Activated naive CD8-positive, alpha-beta T cell treated with anti-CD3 and anti-CD28 coated beads, Interleukin-2, amount 10 ng/mL, durations not matched to agents 7 days and 5 days (primary cell): ENCODE measurements at places on chromosomes 1 and 21.

DNA sequence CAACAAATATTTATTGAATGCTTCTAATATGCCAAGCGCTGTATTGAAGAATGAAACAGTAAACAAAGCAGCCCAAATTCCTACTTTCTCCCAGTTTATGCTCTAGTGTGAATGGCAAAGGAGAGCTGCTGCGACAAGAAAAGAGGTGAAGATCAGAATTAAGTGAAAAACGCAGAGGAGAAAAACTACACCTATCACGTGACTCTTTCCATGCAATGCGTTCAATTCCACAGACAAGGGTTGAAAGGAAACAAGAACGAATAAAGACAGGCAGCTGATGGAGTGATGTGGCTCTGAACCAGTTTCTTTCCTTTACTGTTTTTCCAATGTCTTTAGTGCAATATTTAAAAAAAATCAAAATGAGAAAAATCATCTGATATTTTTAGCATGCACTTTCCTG lies 23.6 kb downstream of the MT1HL1 start:
- DNase-seq: no peak

- DNase-seq: no peak
Observed at GRCh38 chr1:150971583-150972416, 2.8 kb downstream of the CERS2 start.

DNA sequence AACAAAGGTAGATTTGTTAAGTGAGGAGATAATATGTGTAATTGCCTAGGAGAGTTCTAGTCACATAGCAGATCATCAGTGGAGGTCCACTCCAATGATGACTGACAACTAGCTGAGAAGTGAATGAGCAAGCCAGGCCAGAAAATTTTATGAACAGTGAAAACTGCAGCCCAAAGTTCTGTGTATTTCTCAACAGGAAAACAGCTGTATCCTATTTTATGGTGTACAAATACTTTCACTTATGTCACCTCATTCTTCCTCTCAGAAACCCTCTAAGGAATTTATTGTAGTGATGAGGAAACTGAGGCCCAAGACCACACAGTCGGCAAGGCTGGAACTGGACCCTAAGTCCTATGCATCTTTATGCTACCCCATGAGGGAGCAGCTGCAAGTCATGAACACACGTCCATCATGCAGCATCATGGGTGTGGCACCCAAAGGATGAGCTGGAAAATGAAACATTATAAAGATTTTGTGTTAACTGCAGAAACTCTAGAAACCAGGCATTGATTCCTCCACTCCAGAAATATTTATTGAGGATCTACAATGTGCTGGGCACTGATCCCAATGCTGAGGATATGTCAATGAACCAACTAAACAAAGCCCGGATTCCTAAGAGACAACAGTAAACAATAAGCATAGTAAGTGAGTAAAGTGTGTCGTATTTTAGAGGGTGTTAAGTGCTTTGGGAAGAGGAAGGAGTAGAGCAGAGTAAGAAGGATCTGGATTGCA lies 99.5 kb upstream of the DUSP10 start:
- no peak for DNase-seq

- DNase-seq: peak; percentile 23
Observed at GRCh38 chr1:202616355-202616915, 93.8 kb downstream of the SYT2 start.

DNA sequence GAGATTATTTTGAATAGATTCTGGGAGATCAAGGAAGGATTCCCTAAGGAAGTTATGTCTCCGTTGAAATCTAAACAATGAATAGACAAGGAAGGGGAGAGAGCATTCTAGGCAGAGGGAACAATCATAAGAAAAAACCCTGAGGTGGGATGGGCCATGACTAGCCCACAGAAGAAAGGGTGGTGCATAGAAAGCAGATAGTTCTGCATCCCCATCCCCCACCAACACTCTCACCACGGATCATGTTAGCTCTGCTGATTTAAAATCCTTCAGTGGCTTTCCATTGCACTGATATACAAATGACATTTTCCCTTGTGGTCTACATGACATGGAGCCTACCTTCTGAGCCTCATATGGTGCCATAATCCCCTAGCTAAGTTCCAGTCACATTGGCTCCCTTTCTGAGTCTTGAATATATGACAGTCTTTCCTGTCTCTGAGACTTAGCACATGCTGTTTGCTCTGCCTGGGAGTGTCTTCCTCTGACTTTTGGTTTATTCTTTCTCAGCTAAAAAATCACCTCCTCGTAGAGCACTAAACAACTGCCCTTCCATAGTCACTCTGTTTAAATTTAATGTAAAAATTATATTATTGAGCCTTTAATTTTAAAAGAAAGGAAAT lies 15.2 kb downstream of the SCMH1 start:
- DNase-seq: no peak

DNA sequence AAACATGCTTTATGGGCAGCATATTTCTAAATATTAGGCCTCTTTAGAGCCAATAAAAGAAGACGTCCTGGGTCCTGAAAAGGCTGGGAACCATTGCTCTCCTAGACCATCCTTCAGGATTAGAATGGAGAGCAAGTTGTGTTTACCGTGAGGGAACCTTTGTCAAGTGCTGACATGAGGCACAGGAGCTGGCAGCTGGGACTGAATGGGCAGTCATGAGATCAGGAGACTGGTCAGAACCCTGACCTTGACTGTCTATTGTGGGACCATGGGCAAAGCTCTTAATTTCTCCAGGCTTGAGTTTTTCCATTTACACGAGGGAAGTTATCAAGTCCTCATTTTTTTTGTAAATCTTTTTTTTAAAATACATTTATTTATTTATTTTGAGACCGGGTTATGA lies 5.2 kb downstream of the PFKFB2 start:
- no peak for DNase-seq

GRCh38 chr1:197222780-197223179 lies 45.3 kb upstream of the CRB1 start:
- no peak for DNase-seq

DNA sequence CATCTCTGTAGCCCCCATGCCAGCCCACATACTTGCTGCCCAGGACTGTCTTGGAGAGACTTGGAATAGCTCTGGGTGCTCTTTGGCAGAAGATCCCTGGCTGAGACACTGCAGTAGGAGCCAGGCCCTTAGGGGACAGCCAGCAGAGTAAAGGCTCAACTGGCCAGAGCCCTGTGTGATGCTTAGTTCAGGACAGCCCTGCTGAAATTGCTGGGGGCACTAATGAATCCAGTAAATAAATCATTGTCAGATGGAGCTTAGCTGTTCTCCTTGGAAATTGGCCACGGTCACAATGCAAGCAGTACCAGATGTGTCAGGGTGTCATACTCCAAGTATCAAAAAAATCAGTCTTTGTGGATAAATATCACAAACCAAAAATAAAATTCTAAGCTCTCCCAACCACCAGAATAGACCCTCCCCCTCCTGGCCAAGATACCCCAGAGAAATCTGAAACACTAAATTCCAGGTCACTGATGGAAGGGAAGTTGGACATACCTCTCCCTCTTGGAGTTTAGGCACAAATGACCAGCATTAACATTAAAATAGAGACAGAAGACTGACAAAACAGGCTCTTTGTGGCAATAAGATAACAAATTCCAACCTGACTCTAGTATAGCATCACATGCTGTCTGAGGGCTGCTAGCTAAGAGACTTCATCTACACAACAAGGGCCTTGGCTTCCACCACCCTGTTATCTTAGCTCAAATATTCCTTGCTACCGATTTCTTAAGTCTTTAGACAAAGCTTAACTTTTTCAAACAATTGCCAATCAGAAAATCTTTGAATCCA lies 83.2 kb upstream of the DNAH14 start:
- no peak for DNase-seq

- DNase-seq: no peak
Observed at GRCh38 chr1:4802024-4802423, 147.6 kb downstream of the AJAP1 start.

DNA sequence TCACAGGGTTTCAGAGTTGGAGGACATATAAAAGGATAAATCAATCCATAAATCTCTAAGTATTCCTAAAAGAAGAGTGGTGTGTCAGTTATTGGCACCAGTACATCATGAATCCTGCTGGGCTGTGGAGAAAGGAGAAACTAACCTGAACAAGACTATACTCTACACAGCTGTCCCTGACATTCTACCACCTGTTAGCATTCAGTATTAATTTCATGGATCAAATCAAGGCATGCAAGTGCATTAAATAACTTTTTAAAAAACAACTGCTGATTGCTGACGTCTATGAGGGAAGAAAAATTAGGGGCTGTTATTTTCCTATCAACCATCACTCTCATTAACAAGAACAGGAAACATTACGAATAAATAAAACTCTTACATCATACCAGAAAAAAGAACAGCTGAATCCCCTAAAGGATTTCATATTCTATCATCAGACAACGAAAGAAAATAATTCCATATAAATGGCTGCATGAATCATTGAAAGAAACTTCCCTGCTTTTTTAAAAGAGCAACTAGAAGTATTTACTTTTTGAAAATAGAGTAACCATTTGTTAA lies 121.7 kb downstream of the ATF6 start:
- DNase-seq: no peak

DNA sequence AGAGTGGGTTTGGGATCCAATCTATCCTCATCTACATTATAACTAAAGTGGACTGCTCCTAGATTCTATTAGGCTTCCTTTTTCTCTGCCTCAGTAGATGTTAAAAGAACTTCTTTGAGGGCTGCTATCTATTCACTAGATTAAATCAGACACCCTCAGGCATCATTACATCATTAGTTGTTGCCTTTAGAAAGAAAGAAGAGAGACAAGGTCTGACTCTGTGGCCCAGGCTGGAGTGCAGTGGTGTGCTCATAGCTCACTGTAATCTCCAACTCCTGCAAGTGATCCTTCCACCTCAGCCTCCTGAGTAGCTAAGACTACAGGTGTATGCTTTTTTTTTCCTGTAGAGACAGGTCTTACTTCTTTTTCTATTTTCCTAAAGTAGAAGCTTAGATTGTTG lies 71.1 kb upstream of the EXO1 start:
- DNase-seq: no peak

DNA sequence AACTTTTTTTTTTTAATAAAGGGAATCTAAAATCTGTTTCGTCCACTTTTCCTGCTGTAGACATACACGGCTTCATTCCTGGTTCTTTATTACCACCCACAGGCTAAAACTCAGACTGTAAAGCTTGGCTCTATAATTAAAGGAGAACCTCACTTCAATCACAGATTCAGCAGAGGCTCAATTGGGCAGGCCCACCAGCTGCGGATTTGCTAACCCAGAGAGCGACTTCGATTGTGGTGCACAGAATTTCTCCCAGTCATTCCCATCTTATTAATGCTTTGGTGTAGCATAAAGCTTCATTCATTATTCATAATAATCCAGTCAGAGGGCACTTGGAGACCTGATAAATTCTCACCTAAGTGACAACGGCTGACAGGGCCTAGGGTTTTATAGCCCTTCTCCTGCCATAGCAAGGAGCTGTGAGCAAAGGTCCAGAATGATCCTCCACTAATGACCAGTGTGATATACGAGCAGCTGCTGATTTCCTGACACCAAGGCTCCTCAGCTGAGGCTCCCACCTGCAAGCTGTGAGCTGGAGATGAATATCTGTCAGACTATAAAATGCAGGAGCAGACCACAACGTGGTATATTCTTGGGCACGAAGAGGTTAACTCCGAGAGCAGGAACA lies 149.0 kb downstream of the ATP6V1G3 start:
- DNase-seq: no peak

- DNase-seq: no peak
Observed at GRCh38 chr1:32525053-32525452, 14.2 kb upstream of the ZBTB8A start.

DNA sequence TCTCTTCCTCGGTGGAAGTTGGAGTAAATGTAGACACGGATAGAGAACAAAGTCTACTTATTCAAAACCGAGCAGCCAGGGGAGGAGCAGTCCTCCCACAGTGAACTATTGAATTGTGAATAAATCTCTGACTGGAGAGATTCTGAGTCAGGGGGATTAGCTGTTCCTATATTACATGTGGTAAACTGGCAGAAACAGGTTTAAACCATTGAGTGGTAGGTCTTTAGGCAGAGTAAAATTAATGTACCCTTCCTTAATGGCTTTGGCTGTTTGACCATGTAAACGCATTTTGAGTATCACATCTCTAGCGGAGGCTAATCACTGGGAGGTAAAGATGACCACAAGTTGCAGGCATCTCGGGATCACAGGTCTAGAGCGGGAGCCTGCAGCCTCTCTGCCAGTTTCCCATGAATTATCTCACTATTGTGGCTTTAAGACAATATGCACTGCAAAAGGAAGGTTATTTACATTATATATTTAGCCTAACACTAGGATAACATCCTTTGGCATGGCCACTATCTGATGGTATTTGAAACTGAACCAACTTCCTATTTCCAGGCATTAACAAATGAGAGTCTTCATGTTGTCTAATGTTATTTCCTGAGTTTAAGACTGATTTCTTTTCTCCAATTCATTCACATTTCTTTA lies 7.9 kb upstream of the DISC1 start:
- DNase-seq: no peak

GRCh38 chr1:56780826-56781225 lies 38.4 kb downstream of the FYB2 start:
- no peak for DNase-seq

DNA sequence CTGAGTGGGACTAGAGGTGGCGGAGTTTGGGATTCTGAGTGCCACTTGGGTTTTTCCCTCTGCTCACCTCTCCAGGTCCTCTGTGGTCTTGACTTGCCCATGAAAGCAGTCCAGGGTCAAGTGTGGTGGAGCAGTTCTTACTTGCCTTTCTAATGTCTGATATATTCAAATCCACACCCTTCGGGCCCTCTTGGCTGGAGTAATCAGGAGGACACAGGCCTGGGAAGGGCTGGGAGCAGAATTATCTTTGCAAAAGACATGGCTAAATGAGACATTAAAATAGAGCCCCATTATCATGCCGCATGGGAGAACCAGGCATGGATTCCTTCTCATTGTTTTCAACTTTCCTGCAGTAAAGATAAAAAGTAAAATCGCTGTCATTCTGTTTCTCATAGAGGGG lies 74.0 kb downstream of the NFASC start:
- no peak for DNase-seq

DNA sequence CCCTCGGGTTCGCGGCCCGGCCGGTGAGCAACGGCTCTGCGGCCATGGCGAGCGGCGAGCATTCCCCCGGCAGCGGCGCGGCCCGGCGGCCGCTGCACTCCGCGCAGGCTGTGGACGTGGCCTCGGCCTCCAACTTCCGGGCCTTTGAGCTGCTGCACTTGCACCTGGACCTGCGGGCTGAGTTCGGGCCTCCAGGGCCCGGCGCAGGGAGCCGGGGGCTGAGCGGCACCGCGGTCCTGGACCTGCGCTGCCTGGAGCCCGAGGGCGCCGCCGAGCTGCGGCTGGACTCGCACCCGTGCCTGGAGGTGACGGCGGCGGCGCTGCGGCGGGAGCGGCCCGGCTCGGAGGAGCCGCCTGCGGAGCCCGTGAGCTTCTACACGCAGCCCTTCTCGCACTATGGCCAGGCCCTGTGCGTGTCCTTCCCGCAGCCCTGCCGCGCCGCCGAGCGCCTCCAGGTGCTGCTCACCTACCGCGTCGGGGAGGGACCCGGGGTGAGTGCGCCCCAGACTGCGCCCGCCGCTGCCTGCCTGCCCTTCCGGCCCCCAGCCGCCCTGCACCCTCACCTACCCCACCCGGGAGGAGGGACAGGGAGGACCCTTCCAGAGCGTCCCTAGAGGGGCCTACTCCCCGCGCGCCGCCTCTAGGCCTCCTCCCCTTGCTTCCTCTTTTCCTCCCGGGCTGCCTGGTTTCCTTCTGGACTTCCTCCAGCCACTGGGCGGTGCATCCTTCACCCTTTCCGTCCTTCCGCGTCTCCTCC lies at the start of gene RNPEP:
TSS of gene RNPEP (plus strand) at position 26 of the 757 bp plus-strand sequence. CDS start at position 45, 19 bp downstream.
- DNase-seq: peak; percentile 82
